ENCODE measurements at places on chromosomes 2 and 18.

DNA sequence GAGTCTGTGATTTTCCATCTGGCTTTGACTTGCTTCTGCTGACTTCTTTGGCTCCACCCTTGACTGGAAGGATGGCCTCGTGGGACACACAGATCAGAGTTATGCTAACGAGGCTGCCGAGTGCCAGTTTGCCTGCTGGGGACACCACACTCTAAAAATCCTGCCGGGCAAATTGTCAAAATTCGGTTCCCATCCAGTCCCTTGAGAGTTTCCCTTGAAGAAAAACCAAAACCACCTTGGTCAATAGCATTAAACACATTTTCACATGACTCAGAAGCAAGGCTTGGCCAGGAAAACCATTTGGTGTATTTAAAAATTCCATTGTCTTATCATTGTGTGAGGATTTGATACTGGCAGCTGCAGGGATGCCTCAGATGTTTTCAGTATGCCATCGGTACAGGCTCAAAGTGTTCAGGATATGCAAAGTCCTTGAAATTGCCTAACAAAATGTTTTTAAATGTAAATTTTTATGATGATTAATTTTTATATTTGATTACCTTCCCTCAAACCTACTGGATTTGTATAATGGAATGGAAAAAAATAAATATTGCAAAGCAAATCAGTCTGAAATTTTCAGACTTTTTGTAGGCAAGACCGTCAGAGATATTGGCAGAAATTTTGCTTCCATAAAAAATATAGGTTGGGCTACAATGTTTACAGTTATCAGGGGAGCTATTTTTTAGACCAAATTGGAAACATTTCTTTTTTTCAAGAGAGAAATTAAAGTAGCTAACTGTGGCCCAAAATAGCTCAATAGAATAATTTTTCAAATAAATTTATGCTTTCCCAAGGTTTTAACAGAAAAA, 41.6 kb downstream of the KCNE4 start:
- DNase-seq: no peak

GRCh38 chr2:59658906-59659635, 894.4 kb downstream of the BCL11A start:
- DNase-seq: no peak

DNA sequence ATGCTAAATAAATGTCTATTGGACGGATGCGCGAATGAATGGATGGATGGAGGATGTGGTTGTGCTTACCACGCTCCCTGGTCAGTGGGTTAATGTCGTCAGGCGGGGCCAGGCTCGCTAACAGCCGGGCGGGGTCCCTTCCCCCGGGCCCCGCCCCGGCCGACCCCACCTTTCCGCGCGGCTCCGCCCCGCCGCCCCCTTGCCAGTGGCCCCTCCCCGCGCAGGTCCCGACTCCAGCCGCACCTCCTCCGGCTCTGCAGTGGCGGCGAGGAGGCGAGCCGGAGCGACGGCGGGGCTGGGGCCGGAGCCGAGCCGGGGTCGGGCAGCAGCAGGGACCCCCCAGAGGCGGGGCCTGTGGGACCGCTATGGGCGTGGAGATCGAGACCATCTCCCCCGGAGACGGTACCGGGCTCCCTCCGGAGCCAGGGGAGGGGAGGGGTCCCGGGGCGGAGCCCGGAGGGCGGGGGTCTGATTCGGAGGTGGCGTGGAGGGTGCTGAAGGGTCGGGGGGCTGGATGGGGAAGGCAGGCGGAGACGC, at the start of gene FKBP1B:
TSS of gene FKBP1B (plus strand) at position 257 of the 537 bp plus-strand sequence. CDS start at position 366, 109 bp downstream.
- DNase-seq: peak; percentile 58

GRCh38 chr2:14533131-14533757, 99.3 kb upstream of the LRATD1 start:
- DNase-seq: no peak

- DNase-seq: no peak
Measured at GRCh38 chr18:36843199-36843598, 14.3 kb downstream of the KIAA1328 start.

DNA sequence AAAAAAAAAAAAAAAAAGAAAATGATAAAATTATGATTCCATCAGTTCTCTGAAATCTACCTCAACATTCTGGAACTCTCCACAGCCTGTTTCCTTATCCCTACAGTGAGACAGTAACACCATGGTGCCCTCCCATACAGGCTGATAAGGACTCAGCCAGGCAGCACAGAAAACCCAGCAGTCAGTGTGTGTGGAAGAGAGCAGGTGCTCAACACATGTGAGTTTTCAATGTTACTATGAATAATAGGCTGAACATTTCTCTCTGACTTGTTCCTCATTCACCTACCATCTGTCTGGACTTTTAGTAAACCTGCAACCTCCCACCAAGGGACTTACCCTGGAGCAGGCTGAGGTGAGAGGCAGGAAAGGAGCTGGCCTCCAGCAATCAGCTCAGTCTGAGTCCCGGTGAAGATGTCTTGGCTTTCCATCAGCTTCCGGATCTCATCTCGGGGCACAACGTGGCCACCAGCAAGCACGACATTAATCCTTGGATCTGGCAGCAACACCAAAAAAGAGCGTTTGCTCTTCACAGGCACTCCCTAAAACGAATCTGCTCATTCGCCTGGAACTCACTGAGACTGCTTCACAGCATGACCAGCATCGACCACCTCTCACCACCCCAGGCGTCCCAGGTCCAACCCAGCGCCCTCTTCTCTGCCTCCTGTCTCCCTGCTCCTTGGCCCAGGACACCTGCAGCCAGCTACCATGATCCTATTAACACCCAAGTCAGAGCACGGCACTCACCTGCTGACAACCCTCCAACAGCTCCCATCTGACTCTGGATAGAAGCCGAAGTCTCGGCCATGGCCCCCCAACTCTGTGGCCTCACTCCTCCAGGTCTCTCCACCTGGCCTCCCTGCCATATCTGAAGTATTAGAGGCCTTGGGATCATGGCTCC, 16.5 kb downstream of the PASK start:
- no peak for DNase-seq

DNA sequence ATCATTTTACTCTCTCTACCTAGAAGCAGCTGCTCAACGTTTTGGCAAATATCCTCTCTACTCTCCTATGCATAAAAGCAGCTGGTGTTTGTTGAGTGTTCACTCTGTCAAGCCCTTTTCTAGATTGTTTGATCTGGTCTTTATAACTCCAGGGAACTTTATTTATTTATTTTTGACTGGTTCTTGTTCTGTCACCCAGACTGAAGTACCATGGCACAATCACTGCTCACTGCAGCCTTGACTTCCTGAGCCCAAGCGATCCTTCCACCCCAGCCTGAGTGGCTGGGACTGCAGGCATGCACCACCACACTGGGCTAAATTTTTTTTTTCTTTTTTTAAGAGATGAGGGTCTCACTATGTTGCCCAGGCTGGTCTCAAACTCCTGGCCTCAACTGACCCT, 12.7 kb downstream of the CATIP start:
- no peak for DNase-seq

GRCh38 chr2:181190711-181191110, 210.3 kb downstream of the UBE2E3 start:
- no peak for DNase-seq

DNA sequence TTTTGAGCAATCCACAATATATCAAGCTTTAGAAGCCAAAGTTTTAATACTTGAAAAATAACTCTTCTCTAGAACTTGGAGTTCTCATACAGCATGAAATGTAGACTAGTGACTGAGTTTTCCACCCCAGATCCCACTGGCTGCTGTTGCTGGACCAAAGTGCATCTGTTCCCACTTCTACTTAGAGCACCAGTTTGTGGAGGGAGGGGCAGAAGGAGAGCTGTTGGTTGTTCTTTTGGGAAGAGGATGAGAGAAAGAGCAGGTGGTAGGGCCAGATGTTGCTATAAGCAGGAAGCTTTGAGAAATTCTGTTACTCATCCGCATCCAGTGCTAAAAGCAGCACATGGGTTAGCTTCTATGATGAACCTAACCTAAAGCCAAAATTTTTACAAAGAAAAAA, 59.0 kb downstream of the MBD2 start:
- no peak for DNase-seq

GRCh38 chr2:195044801-195045200, 612.2 kb upstream of the SLC39A10 start:
- DNase-seq: no peak

- no peak for DNase-seq
Measured at GRCh38 chr2:240455647-240456446, 20.4 kb downstream of the GPC1 start.

GRCh38 chr2:230987137-230988020, 8.5 kb upstream of the SPATA3 start:
- DNase-seq: peak; percentile 58

GRCh38 chr2:156589381-156590079, 153.4 kb downstream of the GPD2 start:
- peak; percentile 8 for DNase-seq

DNA sequence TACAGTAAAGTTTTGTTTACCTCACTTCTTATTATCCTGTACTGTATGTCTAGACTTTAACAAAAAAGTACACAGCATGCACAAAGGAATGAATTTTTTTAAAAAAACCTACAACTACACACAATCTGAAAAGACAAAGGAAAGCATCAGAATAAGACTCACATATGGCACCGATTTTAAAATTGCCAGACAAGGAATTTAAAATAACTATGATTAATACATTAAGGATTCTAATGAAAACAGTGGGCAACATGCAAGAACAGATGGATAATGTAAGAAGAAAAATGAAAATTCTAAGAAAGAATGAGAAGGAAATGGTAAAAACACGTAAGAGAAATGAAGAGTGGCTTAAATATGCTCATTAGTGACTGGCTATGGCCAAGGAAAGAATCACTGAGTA, 638.2 kb downstream of the FBXO15 start:
- DNase-seq: no peak

DNA sequence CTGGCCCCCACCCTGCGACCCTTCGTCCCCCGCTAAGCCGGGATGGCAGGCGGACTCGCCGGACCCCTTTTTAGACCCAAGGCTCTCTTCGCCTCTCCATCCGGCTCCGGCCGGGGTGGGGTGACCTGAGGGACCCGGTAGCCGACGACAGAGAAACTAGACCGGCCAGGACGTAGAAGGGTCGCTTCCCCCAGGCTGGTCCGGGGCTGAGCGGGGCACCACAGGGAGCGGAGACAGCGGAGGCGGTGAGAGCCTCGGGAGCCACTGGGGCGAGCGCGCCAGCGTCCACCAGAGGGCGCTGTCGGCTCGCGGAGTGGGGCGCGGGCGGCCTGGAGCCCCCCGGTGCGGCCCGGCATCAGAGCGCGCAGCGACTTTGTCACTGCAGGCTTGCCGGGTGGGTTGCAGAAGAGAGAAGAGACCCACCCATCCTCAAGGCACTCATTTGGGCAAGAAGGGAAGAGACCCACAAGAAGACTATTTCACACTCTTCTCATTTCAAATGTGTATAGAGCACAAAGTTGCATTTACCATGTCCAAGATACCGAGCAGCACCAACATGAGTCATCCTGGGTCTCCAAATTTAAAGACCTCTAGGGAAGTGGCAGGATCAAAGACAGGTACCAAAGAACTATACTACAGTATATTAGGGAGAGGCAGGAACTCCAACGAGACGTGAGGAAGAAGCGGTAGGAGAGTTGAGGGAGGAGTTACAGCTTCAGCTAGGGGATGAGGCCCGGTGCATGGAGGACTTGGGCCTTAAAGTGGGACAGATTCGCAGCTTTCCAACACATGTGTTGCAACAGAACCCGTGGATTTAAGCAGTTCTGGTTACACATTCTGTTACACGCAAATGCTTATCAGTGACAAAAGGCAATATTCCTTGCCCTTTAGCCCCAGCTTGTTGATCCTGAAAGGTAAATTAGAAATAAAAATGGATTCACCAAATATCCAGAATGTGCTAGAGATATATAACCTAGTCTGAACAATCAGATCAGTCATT, 7.6 kb upstream of the PRKCE start:
- peak; percentile 54 for DNase-seq

GRCh38 chr2:61368687-61369665, 101.9 kb downstream of the USP34 start:
- DNase-seq: no peak

- no peak for DNase-seq
Measured at GRCh38 chr2:130334026-130334425, 8.7 kb upstream of the IMP4 start.
